ENCODE measurements at places on chromosomes 7 and 10. TPM values are rescaled to one million over a fixed set of nuclear protein-coding genes. Genes with fewer than 3 reads are reported as not detected.

- no peak for DNase-seq
Observed at GRCh38 chr7:47647181-47647917, 65.4 kb upstream of the TNS3 start.

- no peak for DNase-seq
Observed at GRCh38 chr10:35112571-35112970, 14.1 kb upstream of the CREM start.

DNA sequence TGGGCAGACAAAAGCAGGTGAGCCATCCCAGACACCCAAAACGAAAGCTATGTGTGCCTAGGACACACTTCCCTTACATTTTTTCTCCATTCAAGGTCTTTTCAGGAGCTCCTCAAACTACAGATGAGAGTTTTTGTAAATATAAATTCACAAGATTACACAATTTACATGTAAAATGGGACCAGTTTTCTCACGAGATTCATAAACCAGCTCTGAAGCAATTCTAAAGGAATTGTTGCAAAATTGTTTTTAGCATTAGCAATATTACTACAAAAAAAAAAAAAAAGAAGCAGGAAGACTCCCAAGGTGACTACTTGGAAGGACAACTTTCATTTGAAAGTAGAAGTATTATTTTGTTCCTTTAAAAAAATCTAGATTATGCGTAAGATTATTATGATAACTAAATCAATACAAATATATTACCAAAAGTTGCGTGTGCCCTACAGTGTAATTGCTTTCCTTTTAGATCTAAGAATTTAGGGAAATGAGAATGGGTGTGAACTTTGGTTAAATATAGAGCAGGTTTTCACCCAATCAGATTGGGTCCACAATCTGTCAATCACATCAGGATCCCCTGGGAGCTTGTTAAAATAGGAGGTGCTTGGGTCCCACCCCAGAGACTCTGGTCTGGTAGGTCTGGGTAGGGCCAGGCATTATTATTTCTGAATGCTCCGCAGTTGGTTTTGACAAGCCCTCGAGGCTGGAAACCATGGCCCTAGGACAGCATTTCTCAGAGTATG, 72.2 kb downstream of the TBXAS1 start:
- DNase-seq: no peak

Gene CTAGE4
- total RNA-seq: not detected

GRCh38 chr7:103805346-103805745, 184.1 kb downstream of the RELN start:
- peak; percentile 41 for DNase-seq

DNA sequence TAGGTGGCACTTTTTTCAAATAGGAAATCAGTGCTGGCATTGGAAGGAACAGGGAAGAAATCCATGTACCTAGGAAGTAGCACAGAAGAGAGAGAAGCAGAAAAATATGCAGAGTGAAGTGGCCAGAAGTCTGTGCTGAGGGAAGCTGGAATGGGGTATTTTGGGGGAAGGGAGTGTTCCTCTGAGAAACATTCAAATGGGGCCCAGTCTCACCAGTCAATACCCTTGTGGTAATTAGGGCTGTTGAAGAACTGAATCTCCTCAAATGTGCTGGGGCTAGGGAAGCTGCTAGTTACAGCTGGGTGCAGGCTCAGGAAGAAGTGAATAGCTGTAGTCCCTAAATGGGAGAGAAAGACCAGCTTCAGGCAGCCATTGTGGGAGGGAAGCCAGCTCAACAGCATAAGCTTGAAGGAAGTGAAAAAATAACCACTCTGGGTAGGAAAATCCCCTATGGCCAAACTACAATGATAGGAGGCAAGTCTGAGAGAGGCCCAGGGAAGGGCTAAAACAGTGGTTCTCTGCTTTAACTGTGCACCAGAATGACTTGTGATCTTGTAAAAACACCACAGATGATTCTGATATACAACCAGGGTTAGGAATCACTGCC, 7.6 kb downstream of the NDST2 start:
- DNase-seq: no peak

Gene ZNF783
- 2.8 TPM for total RNA-seq

DNA sequence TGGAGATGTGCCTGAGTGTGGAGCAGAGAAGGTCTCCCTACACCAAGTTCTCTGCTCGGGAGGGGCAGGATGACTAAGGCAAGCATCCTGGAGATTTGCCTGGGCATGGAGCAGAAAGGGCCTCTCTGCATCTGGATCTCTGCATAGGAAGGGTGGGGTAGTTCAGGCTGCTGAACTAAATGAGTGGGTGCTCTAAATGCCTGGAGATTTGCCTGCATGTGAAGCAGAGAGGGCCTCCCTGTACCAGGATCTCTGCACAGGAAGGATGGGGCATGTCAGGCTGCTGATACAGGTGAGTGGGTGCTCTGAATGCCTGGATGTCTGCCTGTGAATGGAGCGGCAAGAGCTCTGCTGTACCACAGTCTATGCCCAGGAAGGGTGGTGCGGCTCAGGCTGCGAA, 680.7 kb downstream of the SUGCT start:
- peak; percentile 81 for DNase-seq

DNA sequence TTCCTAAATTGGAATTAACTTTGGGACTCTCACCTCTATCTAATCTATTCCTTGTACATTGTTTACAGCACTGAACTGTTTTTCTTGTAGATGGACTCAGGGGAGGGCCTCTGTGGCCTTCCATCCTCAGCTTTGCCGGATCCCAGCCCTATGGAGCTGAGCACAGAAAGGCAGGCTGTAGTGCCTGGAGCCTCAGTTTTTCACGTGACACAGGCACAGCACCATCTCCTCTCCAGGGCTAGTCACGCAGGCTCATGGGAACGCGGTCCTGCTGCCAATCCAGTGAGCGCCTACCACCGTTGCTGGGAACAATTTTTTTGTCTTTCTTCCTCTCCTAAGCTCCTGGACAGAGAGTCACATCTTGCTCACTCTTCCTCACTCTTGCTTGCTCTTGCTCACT, 75.6 kb upstream of the DDC start:
- DNase-seq: no peak

Gene LBX1
- total RNA-seq: not detected
